CD4-positive, alpha-beta T cell treated with Interleukin-10 for 1 hour (primary cell): ENCODE measurements at places on chromosomes 13 and 19.

DNA sequence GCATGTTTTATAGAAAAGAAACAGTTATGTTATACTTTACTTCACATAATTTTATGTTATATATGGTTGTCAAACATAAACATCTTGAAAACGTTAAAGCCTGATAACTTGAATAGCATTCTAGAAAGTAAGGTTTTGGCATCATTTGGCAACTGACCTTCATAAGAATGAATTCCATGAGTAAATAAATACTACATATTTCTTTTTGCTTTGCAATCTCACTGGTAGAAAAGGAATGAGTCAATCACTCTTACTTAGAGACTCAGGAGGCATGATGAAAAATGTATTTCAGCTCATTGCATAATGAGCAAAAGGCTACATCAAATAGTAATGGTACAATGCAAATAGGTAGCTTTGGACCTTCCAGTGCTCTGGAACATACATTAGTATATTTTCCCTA lies 1381.9 kb downstream of the EFNB2 start:
- DNase-seq, result no peak

DNA sequence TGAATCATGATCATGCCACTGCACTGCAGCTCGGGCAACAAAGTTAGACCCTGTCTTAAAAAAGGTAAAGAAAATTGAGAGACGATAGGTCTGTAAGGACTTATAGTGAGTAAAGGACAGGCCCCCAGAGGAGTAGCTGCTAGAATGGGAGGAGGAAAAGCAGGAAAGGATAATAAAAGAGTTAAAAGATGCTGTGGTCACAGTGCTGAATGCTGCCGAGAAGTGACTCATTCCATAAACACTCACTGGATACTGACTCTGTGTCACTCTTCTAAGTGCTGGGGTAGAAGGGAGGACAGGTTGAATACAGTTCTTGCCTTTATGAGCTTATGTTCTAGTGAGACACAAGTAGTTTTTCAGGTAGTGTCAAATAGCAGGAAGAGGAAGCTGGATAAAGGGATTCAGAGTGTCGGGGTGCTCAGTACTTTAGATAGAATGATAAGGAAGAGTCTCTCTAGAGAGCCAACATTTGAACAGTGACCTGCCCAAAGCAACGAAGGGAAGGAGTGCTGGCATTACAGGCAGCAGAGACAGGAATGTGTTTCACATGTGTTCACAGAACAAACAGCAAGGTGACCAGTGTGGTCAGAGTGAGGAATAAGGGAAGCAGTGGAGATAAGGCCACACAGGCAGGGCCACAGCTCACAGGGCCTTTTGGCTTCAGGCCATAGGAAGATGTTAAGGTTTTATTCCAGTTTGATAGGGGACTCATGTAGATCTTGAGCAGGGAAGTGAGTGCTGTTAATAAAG lies 1240.5 kb downstream of the UQCRFS1 start:
- DNase-seq, result no peak

DNA sequence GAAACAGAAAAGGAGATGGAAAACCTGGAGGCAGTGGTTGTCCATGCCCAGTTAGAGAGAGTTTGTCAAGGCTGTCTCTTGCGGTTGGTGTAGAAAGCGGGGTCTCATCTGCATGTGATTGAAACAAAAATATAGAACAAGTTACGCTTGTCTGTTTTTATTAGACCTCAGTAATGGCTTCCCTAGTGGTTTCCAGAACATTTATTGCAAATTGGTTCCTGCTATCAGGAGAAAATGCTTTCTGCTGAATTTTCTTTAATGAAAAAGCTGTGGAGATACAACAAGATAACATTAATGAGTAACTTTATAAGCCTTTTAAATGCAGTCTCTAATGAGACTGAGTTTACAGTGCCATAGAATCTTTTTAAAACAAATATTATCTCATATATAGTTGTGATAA lies 378.0 kb downstream of the DACH1 start:
- no peak for DNase-seq

GRCh38 chr19:5993648-5994358 lies 15.9 kb upstream of the RANBP3 start:
- DNase-seq, result no peak

- no peak for DNase-seq
These were observed 1121.9 kb upstream of the PCDH20 start for GRCh38 chr13:62537593-62537992.

GRCh38 chr19:54560881-54561385 lies 12.7 kb upstream of the LILRA2 start:
- DNase-seq, result no peak

DNA sequence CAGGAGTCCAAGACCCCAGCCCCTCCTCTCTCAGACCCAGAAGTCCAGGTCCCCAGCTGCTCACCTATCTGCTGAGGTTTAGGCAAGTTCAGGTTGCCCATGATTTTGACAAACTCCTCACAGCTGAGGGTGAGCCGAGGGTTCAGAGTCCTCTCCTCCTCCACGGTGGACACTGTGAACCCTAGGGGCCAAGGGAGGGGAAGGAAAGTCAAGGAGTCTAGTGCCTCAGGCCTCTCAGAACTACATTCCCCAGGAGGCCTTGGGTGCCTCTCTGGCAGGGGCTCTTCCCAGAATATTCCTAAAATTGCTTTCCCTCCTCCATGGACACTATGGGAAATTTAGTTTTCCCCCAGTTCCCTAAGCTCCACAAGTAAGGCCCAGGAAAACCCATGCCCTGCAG lies 3.3 kb upstream of the PHLDB3 start:
- DNase-seq, result no peak

DNA sequence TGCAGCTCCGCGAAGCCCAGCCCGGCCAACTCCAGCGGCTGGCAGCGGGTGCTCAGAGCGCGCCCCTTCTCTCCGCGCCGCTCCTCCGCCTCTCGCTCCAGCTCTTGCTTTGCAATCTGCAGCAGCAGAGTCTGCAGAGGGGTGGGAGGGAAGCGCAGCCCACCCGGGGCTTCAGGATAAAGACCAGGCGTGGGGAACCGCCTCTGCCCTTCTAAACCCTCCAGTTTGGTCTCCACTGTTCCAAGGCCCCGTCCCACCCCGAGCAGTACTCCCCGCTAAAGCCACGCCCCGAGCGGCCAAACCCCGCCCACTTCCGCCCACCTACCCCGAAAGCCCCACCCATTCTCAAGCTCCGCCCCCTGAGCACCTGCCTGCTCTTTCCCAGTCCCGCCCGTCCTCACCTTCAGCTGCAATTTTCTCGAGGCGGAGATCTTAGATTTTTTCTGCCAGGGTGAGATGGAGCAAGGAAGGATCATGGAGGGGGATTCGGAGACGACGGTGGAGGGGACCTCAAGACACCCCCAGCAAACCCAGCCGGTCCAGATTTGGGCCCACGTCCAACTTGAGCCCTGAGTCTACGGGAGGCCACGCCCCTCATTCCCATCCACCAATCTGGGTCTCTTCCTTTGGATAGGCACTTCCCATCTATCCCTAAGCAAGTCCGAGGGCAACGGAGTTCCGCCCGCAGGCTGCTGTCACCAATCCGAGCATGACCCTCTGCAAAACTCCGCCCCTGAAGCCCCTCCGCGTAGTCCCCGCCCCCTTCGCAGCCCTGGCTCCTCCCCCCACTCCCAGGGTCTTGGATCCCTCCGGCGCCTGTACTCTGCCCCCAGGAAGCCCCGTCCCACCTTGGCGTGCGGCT lies 1.1 kb downstream of the TNNI3 start:
- peak; percentile 33 for DNase-seq

DNA sequence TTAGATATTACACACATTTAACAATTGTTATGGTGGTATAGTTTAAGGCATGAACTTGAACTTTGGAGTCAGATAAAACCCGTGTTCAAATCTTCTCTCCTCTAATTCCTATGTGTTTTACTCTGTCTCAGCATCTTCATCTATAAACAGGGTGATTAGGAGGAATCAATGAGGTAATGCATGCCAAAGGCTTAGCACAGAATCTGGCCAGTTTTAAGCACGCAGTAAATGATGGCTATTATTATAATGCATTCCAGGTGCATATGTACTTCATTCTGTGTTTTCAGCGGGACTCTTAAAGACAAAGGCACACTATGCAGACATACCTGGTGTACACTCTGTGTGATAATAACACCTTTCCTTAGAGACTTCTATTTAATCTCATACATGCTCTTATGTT lies 88.0 kb upstream of the FRY start:
- DNase-seq, result no peak

- DNase-seq, result no peak
These were observed 836.1 kb upstream of the PCDH20 start for GRCh38 chr13:62251734-62252133.

DNA sequence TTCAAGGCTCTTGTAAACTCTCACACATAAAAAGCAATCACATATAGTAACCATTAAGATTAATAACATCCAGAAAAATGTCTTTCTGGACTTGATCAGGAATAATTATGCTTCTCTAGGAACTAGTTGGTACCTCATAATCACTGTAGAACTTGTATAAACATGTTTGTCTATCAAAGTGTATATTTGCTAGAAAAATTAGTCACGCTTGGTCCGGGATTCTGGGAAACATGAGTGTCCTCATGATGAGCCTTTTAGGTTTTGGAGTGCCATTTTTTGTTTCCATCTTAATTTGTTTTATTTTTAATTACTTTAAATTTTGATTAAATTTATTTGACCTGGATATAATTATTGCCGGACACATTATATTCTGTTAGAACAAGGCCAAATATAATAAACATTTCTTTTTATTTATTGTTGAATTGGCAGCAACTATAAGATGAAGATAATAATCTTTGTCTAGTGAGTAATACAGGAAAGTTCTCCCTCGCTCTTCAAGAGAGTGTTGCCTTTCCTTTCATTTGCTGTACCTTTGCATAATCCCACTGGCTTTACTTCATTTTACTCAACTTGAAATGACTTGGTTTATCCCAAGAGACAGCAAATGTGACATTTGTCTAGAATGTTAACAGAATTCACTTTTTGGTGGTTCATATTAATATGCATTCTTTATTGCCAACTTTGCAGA lies 207.0 kb downstream of the NALCN start:
- DNase-seq, result no peak

DNA sequence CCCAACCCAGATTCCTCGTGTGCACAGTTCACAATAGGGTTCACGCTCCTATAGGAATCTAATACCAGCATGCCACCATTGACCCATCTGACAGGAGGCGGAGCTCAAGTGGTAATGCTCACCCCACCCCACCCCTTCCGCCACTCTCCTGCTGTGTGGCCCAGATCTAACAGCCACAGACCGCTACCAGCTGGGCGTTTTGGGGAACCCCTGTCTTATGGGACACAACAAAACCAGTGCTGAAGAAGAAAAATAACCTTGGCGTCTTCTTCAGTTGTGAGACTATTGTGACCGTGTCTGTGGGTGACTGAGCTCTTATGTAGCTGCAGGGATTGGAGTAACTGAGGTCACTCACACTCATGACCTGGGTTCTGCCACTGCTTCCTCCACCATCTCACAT lies 5.2 kb upstream of the OR10H1 start:
- DNase-seq, result peak; percentile 39

DNA sequence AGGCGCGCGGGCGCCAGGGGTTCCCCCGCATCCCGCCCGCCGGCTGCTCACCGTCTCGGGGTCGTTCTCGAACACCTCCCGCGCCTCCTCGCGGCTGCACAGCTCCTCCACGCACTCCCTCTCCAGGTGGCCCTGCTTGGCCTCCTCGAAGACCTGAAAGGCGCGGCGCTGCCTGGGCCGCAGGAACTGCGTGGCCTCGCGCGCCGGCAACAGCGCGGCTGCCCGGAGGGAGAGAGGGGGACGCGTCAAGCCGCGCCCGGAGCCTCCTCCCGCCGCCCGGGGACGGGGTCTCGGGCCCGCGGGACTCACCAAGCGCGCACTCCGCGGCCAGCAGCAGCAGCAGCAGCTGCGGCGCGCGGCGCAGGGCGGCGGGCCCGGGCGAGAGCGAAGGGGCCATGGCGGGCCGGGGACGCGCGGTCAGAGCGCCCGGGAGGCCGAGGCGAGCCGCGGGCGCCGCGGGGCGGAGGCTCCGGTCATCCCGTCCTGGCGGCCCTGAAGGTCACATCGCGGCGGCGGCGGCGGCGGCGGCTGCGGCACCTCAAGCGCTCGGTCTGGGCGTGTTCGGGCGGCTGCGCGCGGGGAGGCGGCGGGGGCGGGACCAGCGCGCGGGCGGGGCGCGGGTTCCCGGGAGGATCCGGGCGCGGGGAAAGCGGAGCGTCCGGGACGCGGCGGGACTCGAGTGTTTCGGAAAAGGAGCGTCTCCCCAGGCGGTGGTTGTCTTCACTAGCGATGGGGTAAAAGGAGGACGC lies at the start of gene GAS6:
Gene GAS6, minus strand, starts transcription at position 553 of the 749 bp plus-strand sequence. Its CDS starts 156 bp downstream, at position 397.
- DNase-seq, result no peak

DNA sequence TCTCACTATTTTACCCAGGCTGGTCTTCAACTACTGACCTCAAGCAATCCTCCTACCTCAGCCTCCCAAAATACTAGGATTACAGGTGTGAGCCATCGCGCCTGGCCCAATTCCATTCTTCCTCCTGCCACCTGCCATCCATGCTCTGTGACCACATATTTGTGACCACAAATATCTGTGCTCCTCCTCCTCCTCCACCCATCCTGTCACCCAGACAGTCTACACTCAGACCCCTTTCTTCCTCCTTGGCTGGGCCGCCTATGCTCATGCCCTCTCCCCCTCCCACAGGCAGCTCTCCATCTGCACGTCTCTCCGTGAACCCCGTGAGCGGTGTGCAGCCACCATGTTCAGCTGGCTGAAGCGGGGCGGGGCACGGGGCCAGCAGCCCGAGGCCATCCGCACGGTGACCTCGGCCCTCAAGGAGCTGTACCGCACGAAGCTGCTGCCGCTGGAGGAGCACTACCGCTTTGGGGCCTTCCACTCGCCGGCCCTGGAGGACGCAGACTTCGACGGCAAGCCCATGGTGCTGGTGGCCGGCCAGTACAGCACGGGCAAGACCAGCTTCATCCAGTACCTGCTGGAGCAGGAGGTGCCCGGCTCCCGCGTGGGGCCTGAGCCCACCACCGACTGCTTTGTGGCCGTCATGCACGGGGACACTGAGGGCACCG lies 3.2 kb downstream of the EHD2 start:
- DNase-seq, result no peak

DNA sequence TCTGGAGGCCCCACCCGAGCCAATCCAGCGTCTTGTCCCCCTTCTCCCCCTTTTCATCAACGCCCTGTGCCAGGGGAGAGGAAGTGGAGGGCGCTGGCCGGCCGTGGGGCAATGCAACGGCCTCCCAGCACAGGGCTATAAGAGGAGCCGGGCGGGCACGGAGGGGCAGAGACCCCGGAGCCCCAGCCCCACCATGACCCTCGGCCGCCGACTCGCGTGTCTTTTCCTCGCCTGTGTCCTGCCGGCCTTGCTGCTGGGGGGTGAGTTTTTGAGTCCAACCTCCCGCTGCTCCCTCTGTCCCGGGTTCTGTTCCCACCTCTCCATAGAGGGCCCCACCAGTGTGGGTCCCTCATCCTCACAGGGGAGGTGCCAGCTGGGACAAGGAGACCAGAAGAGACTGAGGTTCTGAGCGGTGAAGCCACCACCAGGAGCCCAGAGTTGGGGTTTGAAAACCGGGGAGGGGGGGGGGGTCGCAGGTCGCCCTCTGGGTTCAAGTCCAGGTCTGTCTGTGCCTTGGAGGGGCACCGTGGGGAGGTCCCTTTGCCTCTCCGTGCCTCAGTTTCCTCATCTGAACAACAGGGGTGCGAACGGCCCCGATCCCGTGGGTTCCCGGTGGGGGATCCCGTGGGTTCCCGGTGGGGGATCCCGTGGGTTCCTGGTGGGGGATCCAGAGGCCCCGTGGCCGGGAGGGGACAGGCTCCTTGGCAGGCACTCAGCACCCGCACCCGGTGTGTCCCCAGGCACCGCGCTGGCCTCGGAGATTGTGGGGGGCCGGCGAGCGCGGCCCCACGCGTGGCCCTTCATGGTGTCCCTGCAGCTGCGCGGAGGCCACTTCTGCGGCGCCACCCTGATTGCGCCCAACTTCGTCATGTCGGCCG lies at the start of gene ELANE:
Gene ELANE, plus strand, starts transcription at position 168 of the 878 bp plus-strand sequence. Its CDS starts 26 bp downstream, at position 194.
- DNase-seq, result no peak
